ENCODE measurements at places on chromosomes 7 and 10.

DNA sequence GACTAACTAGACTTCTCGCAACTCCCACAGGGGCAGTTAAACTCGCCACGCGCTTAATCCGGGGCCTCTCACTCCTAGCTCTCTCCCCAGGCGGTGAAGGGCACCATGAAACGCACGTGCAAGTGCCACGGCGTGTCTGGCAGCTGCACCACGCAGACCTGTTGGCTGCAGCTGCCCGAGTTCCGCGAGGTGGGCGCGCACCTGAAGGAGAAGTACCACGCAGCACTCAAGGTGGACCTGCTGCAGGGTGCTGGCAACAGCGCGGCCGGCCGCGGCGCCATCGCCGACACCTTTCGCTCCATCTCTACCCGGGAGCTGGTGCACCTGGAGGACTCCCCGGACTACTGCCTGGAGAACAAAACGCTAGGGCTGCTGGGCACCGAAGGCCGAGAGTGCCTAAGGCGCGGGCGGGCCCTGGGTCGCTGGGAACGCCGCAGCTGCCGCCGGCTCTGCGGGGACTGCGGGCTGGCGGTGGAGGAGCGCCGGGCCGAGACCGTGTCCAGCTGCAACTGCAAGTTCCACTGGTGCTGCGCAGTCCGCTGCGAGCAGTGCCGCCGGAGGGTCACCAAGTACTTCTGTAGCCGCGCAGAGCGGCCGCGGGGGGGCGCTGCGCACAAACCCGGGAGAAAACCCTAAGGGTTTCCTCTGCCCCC, 19.5 kb downstream of the WNT8B start:
- DNase-seq = peak; percentile 79

- DNase-seq = no peak
Observed at GRCh38 chr7:20470726-20471125, 140.0 kb downstream of the ITGB8 start.

GRCh38 chr10:79468015-79468560, 22.7 kb upstream of the ZCCHC24 start:
- DNase-seq = no peak

DNA sequence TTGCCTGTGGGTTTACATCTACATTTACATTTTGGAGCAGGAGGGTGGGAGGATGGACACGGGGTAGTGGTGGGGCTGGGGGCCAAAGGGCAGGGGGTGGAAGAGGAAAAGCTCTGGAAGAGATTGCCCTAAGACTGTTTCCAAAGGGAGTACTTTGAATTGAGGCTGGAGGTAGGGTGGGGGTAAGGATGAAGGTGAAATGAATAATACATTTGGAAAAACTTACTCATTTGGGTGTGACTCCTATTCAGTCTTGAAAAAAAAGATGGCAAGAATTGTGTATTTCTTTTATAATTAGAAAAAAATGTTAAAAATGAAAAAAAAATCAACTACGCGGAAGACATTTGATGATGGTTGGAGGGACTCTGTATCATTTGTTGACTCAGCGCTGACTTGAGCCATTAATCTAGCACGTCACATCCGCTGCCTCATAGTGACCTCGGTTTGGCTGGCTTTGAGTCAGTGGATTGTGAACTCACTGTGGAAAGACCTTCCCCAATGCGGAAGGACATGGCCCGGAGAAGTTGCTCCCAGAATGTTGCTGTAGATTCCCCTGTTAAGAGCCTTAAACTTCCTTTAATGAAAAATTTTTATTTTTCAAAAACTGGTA, 2.8 kb downstream of the FAM180A start:
- DNase-seq = no peak

DNA sequence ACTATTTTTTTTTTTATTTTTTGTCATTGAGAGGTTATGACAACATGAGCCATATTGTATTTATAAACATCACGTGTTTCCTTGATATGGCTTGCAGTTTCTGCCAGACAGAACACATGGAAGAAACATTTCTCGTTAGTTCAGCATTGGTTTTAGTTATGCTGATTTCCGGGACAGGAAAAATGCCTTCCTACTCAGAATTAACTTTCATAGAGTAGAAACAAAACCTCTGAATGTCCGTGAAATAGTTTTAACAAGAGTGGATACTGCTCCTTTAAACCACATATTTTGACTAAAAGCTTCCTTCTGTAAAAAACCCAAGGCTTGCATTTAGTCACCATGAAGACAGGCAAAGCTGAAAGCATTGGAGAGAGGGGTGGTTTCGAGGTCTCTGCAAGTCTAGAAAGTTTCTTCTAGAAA, 240.4 kb downstream of the KIAA1217 start:
- DNase-seq = no peak

DNA sequence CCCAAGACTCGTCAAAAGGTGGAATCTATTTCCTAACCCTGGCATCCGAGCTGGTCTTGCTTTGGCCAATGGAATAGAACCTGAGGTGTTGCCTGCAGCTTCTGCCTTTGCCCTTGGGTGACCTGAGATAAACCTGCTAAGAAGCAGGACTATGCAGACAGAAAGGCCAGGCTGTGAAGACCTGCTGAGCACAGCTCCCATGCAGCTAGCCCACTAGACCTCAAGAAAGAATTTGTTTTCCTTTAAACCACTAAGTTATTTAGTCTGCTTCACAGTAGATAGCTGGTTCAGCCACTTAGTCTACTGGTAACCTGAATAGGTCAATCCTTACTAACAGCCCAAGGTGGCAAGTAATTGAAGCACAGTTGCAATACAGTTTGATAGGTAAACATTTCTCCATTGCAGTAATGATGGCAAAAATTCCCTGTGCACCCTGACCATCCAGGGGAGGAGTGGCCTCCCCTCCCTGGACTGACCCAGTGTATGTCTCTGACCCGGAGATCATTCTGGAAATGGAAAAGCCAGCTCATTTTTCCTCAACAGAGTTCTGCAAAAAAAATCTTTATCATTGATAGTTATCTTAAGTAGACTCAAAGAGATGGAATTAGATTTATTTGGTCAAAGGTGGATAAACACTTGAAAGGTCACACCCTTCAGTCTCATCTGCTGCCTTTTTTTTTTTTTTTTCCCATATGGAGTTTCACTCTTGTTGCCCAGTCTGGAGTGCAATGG, 20.0 kb downstream of the TNS3 start:
- no peak for DNase-seq

GRCh38 chr10:120266022-120266421, 191.0 kb upstream of the PLPP4 start:
- no peak for DNase-seq

All from SK-N-DZ (cell line).